Stimulated activated CD4-positive, alpha-beta T cell treated with anti-CD3 and anti-CD28 coated beads, Interleukin-15, amount 100 ng/mL, for 48 hours (primary cell): ENCODE measurements at places on chromosomes 1 and 21.

GRCh38 chr1:26848499-26848898 is 14.4 kb upstream of the SFN start:
- DNase-seq, result no peak

DNA sequence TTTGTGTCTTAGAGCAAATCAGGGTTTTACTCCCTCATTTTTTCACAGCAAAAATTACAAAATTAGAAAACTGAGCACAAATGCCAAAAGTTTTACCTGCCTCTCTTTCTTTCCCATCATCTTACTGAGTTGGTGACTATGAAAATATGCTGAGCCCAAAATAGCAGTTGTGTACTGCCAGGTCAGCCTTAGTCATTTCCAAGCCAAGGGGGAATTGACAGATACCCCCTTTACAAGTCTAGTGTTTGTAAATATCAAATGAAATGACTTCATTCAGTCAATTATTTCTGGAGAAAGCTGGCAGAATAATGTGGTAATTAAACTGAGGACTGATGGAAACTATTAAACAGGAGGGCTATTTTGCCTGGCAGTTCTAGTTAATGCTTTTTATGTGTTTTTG is 11.4 kb upstream of the GORAB start:
- DNase-seq, result no peak

DNA sequence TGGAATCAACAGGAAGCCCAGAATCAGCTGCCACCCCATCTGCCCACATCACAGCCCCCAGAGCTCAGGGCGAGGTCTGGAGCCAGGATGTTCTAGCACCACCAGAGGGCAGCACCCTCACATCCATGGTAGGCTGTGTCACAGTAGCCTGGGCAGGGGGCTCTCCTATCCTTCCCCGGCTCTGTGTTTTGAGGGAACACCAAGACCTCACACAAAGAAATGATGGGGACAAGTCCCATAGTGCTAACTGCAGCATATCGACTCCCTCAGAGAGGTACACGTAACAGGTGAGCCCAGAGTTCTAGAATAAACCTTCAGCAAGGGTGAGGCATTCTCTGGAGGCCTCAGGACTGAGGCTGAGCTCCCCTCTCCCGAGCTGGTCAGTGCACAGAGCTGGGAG is 2.3 kb upstream of the KCNC4 start:
- peak; percentile 78 for DNase-seq

- no peak for DNase-seq
These were observed 1.4 kb upstream of the TBX19 start for GRCh38 chr1:168279253-168279652.

- DNase-seq, result no peak
These were observed 26.1 kb upstream of the MTMR11 start for GRCh38 chr1:149962736-149963135.

DNA sequence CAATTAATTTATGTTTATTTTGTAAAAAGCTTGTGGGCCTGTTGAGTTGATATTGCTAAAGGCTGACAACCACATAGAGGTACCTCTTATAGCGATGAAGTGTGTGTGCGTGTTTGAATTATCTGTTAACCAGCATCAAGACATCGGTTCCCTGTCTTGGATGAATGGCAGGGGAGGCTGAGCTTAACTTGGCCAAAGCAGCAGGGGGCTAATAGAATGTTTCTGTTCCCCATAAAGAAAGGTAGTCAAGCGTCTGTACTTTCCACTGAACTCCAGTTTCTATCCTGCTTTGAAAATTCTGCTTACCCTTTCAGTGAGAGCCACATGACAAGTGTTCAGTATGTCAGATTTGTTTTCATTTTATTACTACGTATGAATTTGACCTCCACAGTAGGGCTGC is 63.0 kb downstream of the ROR1 start:
- no peak for DNase-seq

- DNase-seq, result no peak
These were observed 3.3 kb upstream of the IL23R start for GRCh38 chr1:67162954-67163353.

- no peak for DNase-seq
These were observed 105.3 kb downstream of the BCAR3 start for GRCh38 chr1:93576346-93576745.

GRCh38 chr1:110601332-110601731 is 4.8 kb downstream of the KCNA2 start:
- DNase-seq, result no peak

GRCh38 chr21:35945089-35945671 is 115.1 kb downstream of the SETD4 start:
- no peak for DNase-seq

GRCh38 chr1:119713039-119713748 is 1.5 kb downstream of the PHGDH start:
- DNase-seq, result no peak

DNA sequence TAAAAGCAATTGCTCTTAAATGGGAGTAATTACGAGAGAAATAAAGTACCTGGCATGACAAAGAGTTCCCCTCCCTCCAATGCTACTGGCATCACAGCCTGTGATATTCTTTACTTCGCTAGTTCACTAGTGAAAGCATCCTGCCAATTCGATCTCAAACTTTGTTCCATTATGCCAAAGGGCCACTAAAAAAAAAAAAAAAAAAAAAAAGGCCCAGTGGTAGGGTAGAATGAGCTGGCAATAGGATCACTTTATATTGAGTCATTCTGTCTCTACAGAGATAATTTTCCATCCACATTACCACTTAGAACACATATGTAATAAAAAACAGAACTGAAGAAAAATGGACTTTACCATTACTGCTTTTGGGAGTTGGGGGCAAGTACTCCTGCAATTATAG is 11.2 kb downstream of the PUM1 start:
- no peak for DNase-seq

DNA sequence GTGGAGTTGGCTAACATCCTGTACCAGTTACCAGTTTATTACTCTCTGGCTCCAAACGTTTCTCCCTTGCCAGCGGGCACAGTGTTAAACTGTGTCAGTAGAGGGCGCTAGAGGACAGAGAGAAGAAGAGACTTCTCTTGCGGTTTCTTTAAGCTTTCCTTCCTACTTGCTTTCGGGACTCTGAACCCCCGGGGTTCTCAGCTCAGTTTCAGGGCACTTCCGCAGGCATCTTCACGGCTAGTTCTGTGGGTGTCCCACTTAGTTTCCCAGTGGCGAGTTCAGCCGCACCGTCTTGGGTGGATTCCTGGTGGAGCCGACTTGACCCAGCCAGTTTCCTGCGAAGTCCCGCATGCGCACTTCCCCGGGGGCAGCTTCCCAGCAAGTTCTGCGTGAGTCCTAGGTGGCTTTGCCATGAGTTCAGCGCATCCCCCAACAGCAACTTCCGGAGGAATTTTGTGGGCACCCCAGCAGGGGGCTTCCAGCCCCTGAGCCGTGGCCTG is 37.9 kb upstream of the BTG2 start:
- peak; percentile 62 for DNase-seq

DNA sequence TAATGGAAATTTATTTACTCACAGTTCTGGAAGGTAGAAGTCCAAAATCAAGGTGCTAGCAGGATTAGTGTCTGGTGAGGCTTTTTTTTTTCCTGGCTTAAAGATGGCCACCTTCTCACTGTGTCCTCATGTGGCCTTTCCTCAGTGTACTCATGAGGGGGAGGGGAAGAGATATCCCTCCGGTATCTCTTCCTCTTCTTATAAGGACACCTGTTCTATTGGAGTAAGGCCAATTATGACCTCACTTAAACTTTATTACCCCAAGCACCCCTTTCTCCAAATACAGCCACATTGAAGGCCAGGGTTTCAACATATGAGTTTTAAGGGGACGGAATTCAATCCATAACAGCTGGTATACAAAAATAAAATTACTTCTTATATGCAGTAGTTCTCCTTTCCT is 203.7 kb upstream of the C1orf87 start:
- DNase-seq, result no peak

DNA sequence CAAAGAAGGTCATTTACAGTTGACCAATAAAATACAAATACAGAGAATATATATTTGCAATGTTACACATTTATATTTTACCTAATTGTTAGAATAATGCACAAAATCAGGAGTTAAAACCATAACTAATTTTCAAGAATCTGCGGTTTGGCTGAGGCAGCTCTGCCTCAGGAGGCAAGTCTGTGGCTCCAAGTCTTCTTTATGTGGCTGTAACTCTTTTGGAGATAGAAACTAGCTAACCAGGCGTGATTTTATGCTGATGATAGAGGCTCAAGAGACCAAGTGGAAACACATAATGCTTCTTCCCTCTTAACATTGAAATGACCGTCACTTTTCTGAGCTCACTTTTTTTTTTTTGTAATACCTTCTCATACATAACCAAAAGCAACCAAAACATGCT is 744.7 kb upstream of the CXADR start:
- DNase-seq, result no peak

- DNase-seq, result no peak
These were observed 12.5 kb upstream of the LPGAT1 start for GRCh38 chr1:211843018-211843417.

DNA sequence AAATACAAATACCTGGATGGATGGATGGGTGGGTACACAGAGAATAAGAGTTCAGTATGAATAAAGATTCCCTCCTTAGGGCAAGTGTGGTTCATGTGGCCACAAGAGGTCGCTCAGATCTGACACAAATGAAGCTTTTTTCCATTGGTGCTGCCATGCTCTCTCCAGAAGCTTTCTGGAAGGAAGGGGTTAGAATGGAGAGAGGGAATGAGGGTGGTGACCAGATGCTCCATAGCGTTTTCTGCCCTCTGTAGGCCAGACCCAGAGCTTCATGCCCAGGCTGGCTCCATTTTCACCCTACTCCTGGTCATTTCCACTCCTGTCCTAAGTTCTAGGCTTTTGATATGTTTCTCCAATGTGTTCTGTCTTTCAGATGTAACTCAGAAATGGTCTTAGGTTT is 3.3 kb upstream of the FCRL6 start:
- peak; percentile 20 for DNase-seq

GRCh38 chr1:67004176-67004575 is 49.8 kb downstream of the SLC35D1 start:
- no peak for DNase-seq

GRCh38 chr1:30135698-30136097 is 587.7 kb downstream of the MATN1 start:
- no peak for DNase-seq

DNA sequence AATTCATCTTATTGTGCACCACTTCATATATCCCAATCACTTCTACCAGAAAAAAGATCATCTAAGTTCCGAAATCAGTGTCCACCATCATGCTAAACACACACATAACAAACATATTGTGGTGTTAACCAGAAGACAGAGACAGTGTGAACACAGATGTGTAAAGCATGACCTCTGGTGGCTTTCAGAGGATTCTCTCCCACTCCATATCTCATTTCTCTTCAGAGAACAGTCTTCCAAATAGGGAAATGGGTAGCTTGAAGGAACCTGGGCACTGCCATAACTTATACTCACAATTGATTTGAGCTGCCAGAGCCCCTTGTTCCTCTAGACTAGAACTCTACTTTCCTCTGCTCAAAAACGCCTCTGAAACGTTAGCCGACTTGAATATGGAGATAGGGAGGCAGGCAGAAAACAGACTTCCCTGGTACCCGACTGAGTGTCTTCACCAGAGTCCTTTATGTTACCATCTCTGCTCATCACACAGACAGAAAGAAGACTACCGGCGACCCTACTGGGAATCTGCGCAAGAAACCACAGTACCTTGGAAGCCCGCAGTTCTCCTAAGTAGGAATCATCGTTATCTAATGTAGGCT is 1.8 kb upstream of the ELAPOR1 start:
- DNase-seq, result no peak

DNA sequence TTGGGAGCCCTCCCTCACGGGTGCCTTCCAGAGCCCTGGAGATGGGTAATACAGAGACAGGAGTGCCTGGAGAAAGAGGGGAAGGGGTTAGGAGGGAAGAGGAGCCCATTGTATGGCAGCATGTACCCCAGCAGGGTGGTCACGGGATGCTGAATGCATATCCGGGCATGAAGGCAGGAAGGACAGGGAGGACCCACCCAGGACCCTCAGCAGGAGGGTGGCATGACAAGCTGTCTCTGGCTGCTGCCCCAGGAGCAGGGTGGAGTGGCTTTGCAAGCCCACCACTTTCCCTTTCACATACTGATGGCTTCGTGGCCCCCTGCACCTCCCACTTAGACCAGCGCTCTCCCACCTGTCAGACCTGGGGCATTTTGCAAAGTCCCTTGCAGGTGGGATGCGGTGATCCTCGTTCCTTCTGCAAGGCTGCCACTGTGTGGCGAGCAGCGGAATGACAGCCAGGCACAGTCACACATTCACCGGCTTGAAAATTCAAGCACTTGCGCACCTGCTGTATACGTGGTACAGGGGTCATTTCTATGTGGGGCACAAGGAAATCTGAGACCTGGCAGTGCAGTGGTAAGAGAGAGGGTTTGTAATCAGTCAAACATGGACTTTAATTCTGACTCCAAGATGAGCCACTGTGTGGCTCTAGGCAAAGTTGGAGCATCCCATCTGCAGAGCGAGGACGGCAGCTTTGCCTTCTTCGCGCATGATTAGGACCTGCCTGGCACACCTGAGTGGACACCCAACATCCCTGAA is 53.2 kb upstream of the TMEM51 start:
- DNase-seq, result peak; percentile 20

DNA sequence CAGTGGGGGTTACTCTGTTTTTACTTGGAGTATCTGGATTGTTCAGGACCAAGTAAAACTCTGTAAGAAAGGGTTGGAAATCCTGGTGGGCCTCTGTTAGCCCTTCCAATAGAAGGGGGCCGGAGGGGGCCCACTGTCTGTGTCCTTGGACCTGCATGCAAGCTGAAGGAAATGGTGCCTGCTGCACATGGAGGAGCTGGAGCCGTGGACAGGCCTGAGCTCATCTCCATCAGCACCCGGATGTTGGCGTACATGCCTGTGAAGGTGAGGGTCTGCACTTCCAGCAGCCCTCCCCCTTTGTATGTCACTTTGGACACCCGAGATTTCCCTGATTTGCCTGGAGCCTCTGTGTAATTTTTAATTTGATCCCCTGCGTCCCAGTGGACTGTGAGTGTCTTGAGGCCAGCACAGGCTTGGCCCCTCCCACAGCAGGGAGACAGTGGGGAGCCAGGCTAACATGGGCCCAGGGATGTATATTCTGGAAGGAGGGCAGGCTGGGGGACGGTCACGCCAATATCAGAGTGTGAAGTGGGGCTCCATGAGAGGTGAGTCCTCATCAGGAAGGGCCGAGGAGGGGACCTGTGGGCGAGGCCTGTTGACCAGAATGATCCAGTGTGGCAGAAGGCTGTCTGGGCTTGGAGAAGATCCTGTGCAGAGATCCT is 16.8 kb downstream of the GALNT2 start:
- no peak for DNase-seq

- no peak for DNase-seq
These were observed 849 bp downstream of the NFIA start for GRCh38 chr1:61083013-61083806.

GRCh38 chr1:48678710-48679505 is 97.8 kb downstream of the BEND5 start:
- DNase-seq, result no peak

- DNase-seq, result no peak
These were observed 16.6 kb downstream of the AGO3 start for GRCh38 chr1:35947547-35947946.

- DNase-seq, result no peak
These were observed 72.8 kb upstream of the KCNJ15 start for GRCh38 chr21:38183961-38184360.

- no peak for DNase-seq
These were observed 119.7 kb upstream of the RGS18 start for GRCh38 chr1:192038567-192038966.

- no peak for DNase-seq
These were observed 70.6 kb upstream of the CHRM3 start for GRCh38 chr1:239315631-239316217.

GRCh38 chr1:213381572-213382084 is 330.6 kb downstream of the RPS6KC1 start:
- no peak for DNase-seq

- no peak for DNase-seq
These were observed 223.0 kb downstream of the PLA2G4A start for GRCh38 chr1:187051618-187052232.
